NCI-H1930 (cell line): ENCODE measurements at places on chromosomes 3 and 15.

DNA sequence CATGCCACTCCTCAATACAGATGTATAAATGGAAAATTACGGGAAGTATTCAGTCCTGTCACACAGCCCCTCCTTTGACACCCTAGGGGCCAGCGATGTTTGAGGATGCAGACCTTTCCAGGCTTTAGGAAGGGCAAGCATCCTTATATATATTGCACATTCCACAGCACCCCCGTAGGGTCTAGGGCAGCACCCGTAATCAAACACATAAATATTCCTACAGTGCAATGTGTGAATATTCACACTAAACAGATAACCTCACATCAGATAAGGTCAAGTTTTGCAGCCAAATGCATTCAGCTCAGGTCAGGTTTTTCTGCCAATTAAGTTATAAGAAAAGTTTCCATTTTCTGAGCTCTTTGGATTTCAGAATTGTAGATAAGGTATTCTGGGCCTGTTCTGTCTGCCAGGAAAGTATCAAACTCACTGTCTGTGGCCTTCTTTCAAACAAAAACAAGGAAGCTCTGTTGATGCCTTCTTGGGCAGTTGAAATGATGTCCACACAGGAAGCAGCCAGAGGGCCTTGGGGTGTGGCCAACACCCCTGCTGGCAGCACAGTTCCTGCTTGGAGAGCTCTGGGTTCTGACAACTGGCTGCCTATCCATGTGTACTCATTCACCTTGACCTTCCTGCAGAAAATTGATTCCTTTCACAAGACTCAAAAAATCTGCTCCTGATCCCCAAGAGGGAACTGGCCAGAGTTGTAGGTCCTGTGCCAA lies 427.0 kb downstream of the NTRK3 start:
- DNase-seq: no peak

- DNase-seq: no peak
Measured at GRCh38 chr3:16300307-16300706, 35.3 kb downstream of the OXNAD1 start.

GRCh38 chr3:39038165-39038564 lies 13.6 kb downstream of the SCN11A start:
- no peak for DNase-seq

- no peak for DNase-seq
Measured at GRCh38 chr3:53353202-53353601, 5.9 kb upstream of the DCP1A start.

DNA sequence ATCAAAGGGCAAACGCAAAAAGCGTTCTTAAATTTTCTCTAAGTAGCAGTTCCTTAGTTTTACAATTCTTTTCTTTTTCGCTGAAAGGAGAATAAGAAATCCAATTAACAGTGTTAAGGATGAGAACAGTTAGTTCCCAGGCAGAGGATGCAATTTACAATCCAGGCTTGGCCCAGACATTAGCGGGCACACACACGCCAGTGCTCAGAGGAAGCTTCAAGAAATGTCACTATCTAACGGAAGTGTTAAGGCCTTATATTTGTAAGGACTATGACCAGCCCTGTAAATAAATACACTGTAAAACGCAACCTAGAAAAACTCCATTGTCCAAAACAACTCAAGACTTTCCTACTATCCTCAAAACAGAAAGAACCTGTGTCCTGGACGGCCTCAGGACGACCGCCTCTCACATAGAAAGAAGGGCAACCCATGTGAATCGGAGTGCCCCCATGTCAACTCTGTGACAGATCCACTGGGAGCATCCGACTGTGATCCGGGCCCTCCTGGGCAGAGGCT lies 1.3 kb downstream of the ACAP2 start:
- DNase-seq: no peak

DNA sequence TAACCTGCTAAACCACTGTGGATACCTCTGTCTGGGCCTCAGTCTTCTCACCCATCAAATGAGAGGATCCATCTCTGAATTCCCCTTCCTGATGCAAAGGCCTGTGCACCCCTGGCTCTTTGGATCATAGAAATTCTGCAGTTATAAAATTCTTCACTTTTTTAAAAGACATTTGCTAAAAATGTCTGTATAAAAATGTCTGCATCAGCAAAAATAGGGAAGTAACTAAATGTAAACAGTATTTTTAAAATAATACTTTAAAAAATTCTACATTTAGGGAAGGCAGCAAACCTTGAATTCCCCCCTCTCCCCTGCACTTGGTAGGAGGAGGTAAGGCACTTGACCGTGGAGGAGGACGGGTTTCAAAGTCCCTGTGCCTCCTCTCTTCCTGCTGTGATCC lies 25.6 kb upstream of the TRIM59 start:
- DNase-seq: no peak

GRCh38 chr3:189954733-189955665 lies 165.7 kb downstream of the P3H2 start:
- DNase-seq: no peak

DNA sequence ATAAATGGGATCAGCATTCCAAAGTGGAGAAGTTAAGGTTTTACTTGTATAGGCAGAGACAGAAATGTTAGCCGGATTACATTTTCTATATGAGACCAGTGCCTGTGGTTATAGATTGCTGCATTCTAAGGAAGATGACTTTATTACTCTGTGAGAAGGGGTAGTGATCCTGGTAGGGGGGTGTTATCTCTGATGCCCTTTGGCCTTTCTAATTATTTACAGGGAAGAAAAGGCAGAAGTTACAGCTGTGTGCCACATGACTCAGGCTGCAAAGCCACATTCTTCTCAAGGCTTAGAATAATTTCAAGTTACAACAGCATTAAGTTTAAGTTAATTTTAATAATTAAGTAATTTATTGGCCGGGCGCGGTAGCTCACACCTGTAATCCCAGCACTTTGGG lies 2.2 kb upstream of the TMC3 start:
- no peak for DNase-seq

DNA sequence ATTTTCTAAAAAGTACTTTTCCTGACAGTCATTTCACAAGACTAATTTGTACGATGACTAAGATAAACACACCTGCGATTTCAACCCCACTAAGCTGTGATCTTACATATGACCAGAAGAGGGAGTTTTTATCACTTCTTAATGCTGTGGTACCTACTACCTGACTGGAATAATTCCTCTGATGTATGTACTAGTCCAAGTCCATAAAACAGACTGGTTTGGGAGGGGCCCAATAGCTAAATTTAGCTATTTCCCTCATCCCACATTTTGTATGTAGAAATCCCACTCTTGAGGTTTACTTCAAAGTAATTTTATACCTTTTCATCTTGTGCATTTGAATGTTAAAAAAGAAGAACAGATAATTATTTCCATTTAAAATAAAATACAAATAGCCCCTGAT lies 49.7 kb upstream of the SCAANT1 start:
- peak; percentile 5 for DNase-seq

- no peak for DNase-seq
Measured at GRCh38 chr3:169218314-169218983, 445.1 kb downstream of the MECOM start.

GRCh38 chr3:196757876-196758739 lies 18.5 kb downstream of the PAK2 start:
- DNase-seq: no peak

DNA sequence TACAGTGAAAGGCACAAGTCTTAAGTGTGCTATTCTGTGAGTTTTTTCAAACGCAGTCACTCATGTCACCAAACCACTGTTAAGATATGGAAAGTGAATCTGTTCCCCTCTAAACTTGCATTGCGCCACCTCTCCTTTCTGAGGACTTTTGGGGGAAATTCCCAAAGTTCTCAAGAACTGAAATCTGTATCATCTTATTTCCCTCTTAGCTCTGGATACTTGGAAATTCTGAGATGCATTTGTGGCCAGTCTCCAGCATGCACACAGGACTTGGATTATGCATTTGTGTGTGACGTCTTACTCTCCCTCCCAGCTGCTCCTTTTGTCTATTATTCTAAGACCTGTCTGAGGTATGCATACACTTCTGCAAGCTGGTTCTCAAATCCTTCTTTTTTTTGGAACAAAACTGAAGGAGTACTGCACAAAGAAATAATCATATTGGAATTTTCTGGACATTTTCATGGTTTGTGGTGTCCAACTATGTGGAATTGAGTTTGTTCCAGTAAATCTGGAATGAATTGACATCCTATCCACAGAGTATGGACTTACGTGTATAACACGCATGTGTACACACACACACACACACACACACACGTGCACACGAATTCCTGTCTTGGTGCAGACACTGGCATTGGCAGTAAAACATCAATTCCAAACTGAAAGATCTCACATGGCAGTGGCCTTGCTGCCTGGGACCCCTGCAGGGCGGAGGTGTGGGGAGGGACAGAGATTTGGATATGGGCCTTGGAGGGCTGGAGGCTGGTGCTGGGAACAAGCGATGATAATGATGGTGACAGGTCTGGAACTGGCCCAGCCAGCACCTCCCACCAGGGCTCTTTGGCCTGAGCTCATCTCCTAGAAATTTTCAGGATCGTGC lies 8.2 kb upstream of the LCTL start:
- DNase-seq: no peak

DNA sequence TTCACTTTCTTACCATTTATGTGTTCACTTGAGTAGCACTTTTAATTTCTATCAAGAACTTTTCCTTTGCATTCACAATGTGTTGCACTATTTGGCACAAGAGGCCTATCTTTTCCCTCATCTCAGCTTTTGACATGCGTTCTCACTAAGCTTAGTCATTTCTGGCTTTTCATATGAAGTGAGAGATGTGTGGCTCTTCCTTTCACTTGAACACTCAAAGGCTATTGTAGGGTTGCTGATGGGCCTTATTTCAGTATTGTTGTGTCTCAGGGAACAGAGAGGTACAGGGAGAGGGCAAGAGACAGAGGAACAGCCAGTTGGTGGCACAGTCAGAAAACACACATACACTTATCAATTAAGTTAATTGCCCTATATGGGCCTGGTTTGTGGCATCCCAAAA lies 127.4 kb upstream of the MLF1 start:
- no peak for DNase-seq

- DNase-seq: no peak
Measured at GRCh38 chr15:76312540-76313174, 1.4 kb upstream of the ETFA start.

DNA sequence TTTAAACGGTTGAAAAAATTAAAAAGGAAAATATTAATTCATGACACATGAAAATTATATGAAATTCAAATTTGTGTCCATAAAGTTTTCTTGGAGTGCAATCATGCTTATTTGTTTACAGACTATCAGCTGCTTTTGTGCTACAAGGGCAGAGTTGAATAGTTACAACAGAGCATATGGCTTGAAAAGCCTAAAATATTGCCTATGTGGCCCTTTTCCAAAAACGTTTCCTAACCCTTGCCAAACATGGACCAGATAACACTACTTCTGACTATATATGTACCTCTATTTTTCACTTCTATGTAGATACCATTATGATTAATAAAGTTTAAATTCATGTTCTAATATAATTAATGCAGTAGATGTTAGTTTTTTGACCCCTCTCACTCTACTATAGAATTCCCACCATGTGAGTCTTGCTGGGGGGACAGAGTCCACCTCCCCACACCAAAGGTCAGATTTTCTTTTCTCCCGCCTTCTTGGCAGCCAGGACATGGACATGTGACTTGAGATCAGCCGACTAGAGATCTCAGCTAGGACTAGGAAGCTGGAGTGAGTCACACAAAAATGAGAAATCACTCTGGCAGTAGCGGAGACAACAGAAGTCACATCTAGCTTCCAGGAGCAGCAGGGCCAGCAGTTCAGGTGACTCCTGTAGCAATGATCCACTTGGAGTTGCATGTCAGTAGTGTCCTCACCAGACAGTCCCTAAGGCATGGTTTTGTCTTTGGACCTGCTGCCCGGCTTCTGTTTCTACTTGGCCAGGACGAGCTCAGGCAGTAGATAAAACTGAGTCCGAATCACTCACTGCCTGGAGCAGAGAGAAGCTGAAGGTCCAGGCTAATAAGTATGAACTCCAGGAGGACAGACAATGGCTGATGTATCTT lies 22.4 kb downstream of the CIAO2A start:
- DNase-seq: no peak

GRCh38 chr15:58473724-58474123 lies 41.9 kb downstream of the LIPC start:
- DNase-seq: no peak

GRCh38 chr15:67087507-67088172 lies 22.2 kb downstream of the SMAD3 start:
- no peak for DNase-seq

DNA sequence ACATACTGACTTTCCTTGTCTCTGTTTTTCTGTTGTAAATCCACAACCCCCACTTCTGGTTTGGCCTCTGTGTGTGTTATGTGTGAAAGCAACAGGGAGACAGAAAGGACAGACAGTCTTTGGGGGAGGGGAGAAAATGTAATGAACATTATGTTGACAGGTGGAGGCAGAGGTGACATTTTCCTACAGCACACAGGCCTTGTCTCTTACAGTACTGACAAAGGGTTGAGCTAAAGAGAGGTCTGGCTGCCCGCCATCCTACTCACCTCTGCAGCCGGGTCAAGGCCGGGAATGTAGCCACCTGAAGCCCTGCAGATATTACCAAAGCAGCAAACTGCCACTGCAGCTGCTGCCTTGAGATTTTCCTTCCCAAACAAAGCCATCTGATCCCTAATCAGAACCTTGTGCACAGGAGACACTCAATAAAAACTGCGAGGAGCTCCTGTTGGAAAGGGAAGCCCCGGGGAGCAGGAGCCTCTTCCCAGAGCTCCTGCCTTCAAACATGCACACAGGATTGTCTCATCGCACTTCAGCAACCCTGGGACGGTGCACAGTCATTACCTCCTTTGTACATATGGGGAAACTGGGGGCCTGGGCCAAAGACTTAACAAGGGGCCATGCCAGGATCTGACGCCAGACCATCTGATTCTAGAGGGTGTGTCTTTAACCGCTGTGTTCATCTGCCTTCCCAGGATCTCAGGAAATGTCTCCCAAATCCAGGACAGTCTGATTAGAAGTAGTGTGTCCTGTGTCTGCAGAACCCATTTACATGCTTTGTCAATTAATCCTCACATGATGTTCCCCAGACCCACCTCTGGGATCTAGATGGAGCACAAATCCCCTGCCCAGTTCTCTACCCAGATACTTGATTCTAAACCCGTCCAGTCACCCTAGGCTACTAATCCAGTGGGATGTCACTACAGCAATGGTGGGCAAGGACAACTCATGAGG lies 14.2 kb downstream of the MYO5C start:
- no peak for DNase-seq

GRCh38 chr15:74432968-74433591 lies 678 bp downstream of the SEMA7A start:
- DNase-seq: no peak

GRCh38 chr3:63333815-63334214 lies 55.7 kb downstream of the SYNPR start:
- DNase-seq: peak; percentile 0

DNA sequence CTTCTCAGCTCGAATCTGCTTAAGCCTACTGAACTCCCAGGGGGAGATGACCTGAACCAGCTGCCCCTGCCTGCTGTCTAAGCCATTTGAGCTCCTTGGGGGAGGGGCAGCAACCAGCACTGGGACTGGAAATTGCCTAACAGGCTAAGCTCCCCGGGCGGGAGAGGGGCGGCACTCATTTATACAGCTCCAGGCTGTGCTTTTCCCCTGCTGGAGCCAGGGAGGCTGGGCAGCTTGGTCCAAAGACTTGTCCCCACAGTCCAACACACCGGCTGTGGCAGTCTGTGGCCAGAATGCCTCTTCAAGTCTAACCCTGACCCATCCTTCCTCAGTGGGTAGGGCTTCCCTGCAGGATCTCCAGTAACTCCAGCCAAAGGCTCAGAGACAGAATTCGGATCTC lies 1241.5 kb downstream of the ROBO2 start:
- no peak for DNase-seq

GRCh38 chr15:57385923-57386390 lies 9.7 kb downstream of the CGNL1 start:
- no peak for DNase-seq

GRCh38 chr3:71322154-71322553 lies 261.4 kb downstream of the FOXP1 start:
- DNase-seq: no peak
